ENCODE measurements at places on chromosomes 3 and 15. TPM values are rescaled to one million over a fixed set of nuclear protein-coding genes. Genes with fewer than 3 reads are reported as not detected.

- H3K4me1 ChIP-seq = no peaks in the 10 kb centered on the region
- no peak overlapping the region for H3K4me3 ChIP-seq
- no peaks in the 10 kb centered on the region for H3K27me3 ChIP-seq
- H3K36me3 ChIP-seq = peaks cover 13% of the 10 kb centered on the region
- DNase-seq = no peak
- no peak overlapping the region for H3K27ac ChIP-seq
Measured at GRCh38 chr3:183449391-183449790, 21.0 kb upstream of the MCF2L2 start.

DNA sequence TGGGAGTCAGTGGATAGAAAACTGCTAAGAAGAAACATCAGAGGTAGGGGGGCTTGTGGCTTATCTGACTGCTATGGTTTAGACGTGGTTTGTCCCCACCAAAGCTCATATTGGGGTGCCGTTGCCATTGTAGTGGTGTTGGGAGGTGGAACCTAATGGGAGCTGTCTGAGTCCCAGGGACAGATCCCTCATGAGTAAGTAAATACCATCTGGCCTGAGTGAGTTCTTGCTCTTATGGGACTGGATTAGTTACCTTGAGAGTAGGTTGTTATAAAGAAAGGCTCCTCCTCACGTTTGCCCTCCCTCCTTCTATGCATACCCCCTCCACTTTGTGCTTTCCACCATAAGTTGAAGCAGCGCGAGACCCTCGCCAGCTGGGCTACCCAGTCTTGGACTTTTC is 53.4 kb upstream of the VILL start:
- no peak overlapping the region for H3K4me3 ChIP-seq
- peak overlapping the region; percentile 80 for H3K27ac ChIP-seq
- no peak for DNase-seq
- H3K4me1 ChIP-seq = peaks cover 74% of the 10 kb centered on the region
- no peaks in the 10 kb centered on the region for H3K27me3 ChIP-seq

DNA sequence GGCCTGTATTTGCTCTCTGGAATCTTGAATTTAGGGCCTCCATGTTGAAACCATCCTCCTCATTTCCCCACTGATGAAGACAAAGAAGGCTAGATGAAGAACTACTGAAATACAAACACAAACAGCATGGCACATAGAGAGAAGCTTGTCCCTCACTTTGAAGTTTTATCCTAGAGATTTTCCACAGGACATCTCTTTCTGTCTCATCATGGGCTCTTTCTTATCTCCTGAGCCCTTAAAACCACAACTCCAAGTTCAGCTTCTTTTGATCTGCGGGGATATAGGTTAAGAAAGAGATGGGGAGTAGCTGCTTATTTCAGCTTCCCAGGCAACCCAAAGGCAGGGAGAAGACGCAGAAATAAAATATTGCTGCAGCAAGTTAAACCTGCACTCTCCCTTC is 213.1 kb upstream of the LRIG1 start:
- no peaks in the 10 kb centered on the region for H3K36me3 ChIP-seq
- H3K27me3 ChIP-seq = no peaks in the 10 kb centered on the region
- no peak for DNase-seq

- H3K4me1 ChIP-seq = peaks cover 52% of the 10 kb centered on the region
- DNase-seq = no peak
Measured at GRCh38 chr3:11477407-11477911, 166.3 kb downstream of the VGLL4 start.

DNA sequence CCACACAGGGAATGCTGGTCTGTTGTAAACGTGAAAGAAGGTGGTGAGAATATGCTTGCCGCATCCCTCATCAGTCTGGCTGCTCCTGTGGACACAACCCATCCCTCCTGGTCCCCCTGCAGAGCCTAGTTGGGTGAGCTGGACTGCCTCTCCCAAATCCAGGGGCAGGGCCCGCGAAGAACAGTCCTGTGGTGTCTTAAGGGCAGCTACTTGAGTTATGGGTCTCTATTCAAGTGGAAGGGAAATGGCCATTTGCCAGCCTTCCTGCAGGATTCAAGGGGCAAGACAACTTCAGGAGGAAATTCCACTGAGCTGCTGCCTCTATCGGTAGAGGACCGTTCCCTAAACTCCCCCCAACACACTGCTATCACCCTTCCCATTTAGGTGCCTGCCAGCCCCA is 98.9 kb downstream of the IQSEC1 start:
- DNase-seq = no peak
- H3K4me3 ChIP-seq = no peak overlapping the region
- H3K27me3 ChIP-seq = no peaks in the 10 kb centered on the region
- H3K36me3 ChIP-seq = no peaks in the 10 kb centered on the region
- no peaks in the 10 kb centered on the region for H3K4me1 ChIP-seq

GRCh38 chr15:100115066-100115710 is 226.6 kb downstream of the ADAMTS17 start:
- H3K4me3 ChIP-seq = no peak overlapping the region
- peak overlapping the region; percentile 94 for H3K27ac ChIP-seq
- DNase-seq = no peak
- no peaks in the 10 kb centered on the region for H3K27me3 ChIP-seq

DNA sequence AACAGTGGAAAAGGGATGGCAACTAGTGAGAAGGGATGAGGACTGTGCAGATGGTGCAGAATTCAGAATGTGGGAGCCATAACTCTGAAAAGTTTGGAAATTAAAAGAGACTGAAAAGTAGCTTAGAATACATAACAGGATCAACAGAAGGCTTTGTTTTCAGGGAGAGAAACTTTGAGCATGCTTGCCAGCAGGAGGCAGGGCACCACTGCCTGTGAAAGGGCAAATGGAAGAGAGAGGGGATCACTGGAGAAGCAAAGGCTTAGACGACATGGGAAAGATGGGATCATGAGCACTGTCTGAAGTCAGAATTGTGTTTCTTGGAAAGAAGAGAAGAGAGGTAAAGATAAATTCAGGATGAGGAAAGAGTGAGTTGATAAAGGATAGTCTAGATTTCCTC is 99.6 kb downstream of the ABI3BP start:
- no peak overlapping the region for H3K4me3 ChIP-seq
- H3K27ac ChIP-seq = peak overlapping the region; percentile 11
- H3K36me3 ChIP-seq = no peaks in the 10 kb centered on the region
- H3K27me3 ChIP-seq = no peaks in the 10 kb centered on the region

GRCh38 chr15:36479200-36479896 is 100.1 kb upstream of the CDIN1 start:
- DNase-seq = no peak
- H3K4me1 ChIP-seq = peaks cover 6% of the 10 kb centered on the region
- no peaks in the 10 kb centered on the region for H3K27me3 ChIP-seq
- H3K27ac ChIP-seq = no peak overlapping the region

DNA sequence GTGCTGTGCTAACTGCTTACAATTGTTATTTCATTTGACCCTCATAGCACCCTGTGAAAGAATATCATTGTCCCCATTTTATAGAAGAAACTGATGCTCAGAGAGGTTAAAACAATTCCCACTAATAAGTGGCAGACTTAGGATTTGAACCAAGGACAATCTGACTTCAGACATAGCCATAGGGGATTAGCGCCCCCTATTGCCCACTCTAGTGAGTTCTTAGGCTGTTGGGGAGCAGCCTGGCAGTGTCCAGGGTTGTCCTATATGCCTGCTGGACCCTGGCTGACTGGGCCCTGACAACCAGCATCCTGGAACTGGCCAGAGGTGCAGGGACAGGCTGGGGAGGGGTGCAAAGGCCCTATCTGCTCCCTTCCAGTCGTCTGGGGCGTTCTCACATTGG is 15.4 kb downstream of the DPH3 start:
- DNase-seq = no peak
- no peak overlapping the region for H3K27ac ChIP-seq
- no peaks in the 10 kb centered on the region for H3K27me3 ChIP-seq
- no peak overlapping the region for H3K4me3 ChIP-seq

GRCh38 chr3:81472600-81473362 is 288.7 kb downstream of the GBE1 start:
- H3K27me3 ChIP-seq = no peaks in the 10 kb centered on the region
- H3K4me3 ChIP-seq = no peak overlapping the region
- no peak for DNase-seq
- H3K4me1 ChIP-seq = no peaks in the 10 kb centered on the region
- H3K36me3 ChIP-seq = no peaks in the 10 kb centered on the region

Gene POTEB2
- not detected for total RNA-seq

Gene NRROS
- total RNA-seq = 16.4 TPM

Gene MASP1
- 2.0 TPM for total RNA-seq

Gene GOLGA6B
- not detected for total RNA-seq

Gene GATA2
- 21.4 TPM for total RNA-seq

Gene MST1
- total RNA-seq = 23.7 TPM

Gene TRAT1
- 0.39 TPM for total RNA-seq

Gene PPM1M
- 27.6 TPM for total RNA-seq

Gene SPCS1
- total RNA-seq = 58.8 TPM

Data from tibial nerve (tissue), 4 donors.